ENCODE measurements at places on chromosomes 4 and X.

GRCh38 chrX:133970076-133970475 is 15.3 kb downstream of the GPC3 start:
- peak; percentile 16 for DNase-seq

GRCh38 chrX:75603833-75604232 is 81.0 kb upstream of the ZDHHC15 start:
- DNase-seq: peak; percentile 8

GRCh38 chrX:138082251-138082650 is 516.3 kb downstream of the ZIC3 start:
- no peak for DNase-seq

- DNase-seq: no peak
Observed at GRCh38 chr4:62917649-62918048, 1491.6 kb downstream of the TECRL start.

GRCh38 chrX:121655276-121655675 is 607.9 kb downstream of the GLUD2 start:
- DNase-seq: no peak

DNA sequence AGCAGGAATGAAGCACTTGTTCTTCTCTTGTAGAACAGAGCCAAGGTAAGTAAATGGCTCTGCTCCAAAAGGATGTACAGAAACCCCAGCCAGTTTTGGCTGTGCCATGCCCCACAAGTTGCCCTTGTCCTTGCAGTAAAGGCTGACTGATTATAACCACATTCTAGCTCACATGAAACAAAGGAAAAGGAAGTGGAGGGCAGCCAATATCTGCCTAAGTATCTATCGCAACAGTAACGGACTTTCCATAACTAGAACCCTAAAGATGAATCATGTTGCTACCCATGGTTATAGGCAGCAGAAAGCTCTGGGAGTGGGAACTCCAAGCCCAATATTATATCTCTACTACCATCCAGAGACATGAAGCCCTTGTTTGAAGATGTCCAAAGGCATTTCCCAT is 95.7 kb downstream of the COMMD8 start:
- DNase-seq: no peak

DNA sequence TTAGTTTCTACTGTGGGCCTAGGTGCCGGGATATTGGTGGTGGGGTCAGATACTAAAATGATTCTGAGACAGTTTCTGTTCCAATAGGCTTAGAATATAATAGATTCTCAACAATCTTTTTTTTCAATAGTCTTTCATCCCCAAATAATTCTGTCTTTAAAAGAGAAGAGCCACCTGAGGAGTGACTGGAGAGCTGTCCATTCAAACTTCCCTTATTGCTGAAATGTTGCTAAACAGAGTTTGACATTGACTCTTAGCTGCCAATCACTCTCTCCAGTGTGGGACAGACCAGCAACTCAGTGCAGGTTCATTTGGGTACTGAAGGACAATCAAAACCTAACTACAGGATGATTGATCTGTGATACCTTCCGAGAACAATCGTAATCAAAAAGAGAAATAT is 12.4 kb upstream of the ADH7 start:
- DNase-seq: no peak

- peak; percentile 67 for DNase-seq
Observed at GRCh38 chr4:109406337-109406931, 27.2 kb upstream of the SEC24B start.

- DNase-seq: no peak
Observed at GRCh38 chr4:41989994-41990364, 351 bp upstream of the SLC30A9 start.

DNA sequence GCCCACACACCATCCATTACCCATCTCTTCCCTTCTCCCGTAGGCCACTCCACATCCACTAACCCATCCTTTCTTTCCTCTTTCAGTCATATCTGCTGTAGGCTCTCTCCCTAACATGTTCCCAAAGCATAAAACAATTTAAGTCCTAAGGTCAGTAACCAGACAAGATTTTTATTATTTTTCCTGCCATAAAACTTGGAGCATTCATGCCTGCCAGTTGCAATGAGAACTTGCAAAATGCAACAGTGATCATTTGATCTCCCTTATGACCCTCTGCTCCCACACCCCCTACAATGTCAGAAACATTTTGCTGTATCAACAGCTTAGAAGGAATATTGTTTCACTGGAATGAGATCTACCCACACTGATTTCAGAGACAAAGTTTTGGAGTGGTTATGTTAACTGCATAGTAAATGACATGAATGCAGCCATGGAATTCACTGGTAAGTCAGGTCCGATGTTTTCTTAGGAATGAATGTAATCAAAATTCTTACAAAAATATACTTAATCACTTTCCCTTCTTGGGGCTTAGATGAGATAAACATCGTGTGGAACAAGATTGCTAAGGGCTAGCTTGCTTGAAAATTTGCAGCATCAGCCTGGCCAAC is 5.7 kb downstream of the NIPAL1 start:
- DNase-seq: no peak

DNA sequence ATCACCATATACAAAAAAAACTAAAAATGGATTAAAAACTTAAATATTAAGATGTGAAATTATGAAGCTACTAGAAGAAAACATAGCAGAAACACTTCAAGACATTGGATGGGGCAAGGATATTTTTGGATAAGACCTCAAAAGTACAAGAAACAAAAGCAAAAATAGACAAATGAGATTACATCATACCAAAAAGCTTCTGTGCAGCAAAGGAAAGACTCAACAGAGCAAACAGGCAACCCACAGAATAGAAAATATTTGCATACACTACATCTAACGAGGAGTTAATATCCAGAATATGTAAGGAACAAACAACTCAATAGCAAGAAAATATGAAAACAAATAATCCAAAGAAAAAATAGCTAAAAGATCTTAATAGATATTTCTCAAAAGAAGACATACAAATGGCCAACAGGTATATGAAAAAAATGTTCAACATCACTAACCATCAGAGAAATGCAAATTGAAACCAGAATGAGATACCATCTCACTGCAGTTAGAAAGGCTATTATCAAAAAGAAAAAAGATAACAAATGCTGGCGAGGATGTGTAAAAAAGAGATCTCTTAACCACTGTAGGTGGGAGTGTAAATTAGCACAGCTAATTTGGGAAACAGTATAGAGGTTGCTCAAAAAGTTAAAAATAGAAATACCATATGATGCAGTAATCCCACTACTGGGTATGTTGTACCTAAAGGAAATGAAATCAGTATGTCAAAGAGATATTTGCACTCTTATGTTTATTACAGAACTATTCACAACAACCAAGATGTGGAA is 17.8 kb upstream of the LRCH2 start:
- DNase-seq: no peak

DNA sequence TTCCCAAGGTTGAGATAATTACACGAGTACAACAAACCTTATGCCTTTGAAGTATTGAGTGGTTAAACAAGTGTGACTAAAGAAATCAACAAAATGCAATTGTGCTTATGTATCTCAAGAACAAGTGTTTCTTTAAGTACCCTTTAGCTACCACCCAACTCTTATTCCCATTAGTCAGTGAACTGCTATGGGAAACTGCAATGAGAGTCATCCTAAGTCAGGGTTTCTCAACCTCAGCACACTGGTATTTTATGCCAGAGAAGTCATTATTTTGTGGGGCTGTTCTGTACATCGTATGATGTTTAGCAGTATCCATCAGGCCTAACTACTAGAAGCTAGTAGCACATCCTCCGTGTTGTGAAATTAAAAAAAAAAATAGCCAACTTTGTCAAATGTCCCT is 549.1 kb upstream of the BOD1L1 start:
- no peak for DNase-seq

- no peak for DNase-seq
Observed at GRCh38 chr4:92488496-92488895, 184.7 kb downstream of the GRID2 start.

DNA sequence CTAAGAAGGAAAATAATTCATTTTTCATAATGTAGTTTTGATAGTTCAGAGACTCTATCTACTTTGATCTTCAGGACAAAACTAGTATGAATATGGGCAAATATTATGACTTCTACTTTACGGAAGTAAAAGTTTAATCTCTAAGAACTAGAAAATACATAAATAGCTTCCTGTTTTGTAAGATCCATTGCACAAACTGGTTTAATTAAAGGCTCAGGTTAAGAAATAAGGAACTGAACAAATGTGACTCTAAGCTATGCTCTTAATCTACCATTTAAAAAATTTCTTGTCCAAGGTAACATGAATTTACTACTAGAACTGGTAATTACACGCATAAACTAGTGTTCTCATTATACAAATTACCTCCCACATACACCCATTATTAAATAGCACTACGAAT is 360.6 kb downstream of the INPP4B start:
- no peak for DNase-seq

DNA sequence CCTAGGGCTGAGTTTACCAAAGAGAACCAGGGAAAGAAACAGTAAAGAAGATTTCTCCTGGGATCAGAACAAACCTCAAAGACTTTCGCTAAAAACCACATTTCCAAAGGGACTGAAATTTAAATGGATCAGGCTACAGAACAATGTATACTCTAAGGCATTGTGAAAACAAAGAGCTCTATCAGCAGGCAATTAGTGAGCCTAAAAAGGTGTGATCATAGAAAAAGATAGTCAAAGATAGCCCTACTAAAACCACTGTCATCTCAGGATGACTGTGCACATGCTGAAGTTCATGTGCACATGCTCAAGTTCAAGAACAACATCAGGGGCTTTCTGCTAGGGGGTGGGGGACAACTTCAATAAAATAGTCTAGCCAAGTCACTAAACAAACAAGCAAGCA is 12.9 kb upstream of the SMIM10L2A start:
- DNase-seq: no peak

- DNase-seq: no peak
Observed at GRCh38 chrX:148051973-148052372, 70.8 kb downstream of the FMR1NB start.

- DNase-seq: no peak
Observed at GRCh38 chr4:156487107-156487506, 484.5 kb downstream of the PDGFC start.

- DNase-seq: no peak
Observed at GRCh38 chr4:15794905-15795304, 16.8 kb downstream of the CD38 start.

- no peak for DNase-seq
Observed at GRCh38 chr4:188194421-188194820, 55.2 kb downstream of the TRIML1 start.

GRCh38 chrX:17944833-17945497 is 83.9 kb upstream of the RAI2 start:
- DNase-seq: no peak

GRCh38 chrX:1453951-1454785 is 1.5 kb upstream of the ASMTL start:
- DNase-seq: peak; percentile 82

GRCh38 chrX:150849996-150850720 is 48.3 kb downstream of the CD99L2 start:
- DNase-seq: no peak

DNA sequence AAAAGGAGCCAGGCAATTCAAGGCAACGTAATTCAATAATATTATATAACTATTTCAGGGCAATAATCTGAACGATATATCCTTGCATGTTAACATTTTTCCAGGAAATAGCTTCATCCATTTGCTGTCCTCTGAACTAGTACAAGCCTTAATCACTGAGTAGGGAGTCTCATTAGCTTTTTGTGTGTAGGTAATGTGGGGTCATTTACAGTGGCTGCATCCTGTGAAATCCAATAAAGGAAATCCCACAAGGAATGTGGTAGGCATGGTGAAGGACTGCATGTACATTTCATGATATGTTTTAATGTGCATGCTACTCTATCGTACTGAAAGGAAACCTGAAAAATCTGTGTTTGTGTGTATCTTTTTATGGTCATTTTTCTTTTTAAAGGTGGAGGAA is 103.5 kb downstream of the SLC4A4 start:
- DNase-seq: no peak

GRCh38 chr4:122692641-122693520 is 39.6 kb upstream of the BBS12 start:
- DNase-seq: no peak

- DNase-seq: no peak
Observed at GRCh38 chr4:655464-656151, 18.5 kb downstream of the ATP5ME start.

DNA sequence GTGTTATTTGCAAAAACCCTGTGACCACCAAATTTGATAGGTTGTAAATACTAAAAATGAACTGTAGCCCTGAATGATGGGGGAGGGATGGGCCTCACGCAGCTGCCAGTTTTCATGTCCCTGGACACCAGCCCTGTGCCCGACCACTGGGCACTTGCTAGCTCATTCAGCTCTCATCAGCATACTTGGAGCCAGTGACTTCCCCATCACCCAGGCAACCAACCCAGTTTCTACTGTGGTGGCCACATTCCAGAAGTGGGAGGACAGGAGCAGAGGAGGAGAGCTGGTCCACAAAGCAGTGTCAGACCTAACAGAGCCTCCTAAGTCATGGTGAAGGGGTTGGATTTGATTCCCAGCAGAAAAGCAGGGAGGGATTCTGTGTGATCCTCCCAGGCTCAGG is 128.2 kb downstream of the CPEB2 start:
- DNase-seq: no peak

- no peak for DNase-seq
Observed at GRCh38 chr4:10554121-10554520, 96.9 kb upstream of the ZNF518B start.

DNA sequence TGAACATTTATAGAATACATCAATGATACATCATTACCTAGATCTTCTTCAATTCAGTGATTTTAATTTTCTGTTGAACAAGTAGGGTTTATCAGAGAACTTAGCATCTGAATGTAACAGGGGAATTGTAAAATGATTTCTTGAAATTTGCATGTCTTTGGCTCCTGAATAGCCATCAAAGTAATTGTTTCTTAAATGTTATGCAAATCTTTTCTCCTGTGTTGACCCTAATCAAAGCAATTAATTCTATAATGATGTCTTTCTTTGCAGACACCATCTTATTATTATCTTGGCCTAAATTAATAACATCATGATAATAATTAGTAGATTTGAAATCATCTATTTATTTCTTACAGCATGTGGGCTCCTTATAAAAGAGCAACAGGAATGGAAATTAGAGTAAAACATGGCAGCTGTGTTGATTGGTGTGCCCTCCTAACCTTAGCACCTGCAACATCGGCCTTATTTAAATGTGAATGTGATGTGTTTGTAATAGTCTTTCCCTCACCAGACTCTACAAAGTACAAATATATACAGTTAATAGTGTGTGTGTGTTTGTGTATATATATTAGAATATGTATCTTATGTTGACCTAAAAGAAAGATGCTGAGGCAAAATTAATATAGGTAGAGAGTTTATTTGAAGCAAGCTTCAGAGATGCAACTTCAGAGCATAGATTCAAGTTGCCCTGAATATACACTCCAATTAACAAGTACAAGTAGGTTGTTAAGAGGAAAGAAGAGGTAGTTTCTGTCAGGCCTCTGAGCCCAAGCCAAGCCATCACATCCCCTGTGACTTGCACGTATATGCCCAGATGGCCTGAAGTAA is 328.0 kb upstream of the TECRL start:
- no peak for DNase-seq

DNA sequence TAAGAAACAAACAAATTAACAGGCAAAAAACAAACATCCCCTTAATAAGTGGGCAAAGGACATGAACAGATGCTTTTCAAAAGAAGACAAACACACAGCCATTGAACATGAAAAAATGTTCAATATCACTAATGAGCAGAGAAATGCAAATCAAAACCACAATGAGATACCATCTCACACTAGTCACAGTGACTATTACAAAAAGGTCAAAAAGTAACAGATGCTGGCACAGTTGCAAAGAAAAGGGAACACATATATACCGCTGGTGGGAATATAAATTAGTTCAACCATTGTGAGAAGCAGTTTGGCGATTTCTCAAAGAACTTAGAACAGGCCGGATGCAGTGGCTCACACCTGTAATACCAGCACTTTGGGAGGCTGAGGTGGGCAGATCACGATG is 146.1 kb upstream of the NEIL3 start:
- DNase-seq: no peak

GRCh38 chrX:97290199-97290598 is 406.5 kb downstream of the RPA4 start:
- DNase-seq: no peak
